Vagina (tissue), 2 donors: ENCODE measurements at places on chromosomes 2 and 18. TPM values are rescaled to one million over a fixed set of nuclear protein-coding genes. Genes with fewer than 3 reads are reported as not detected.
A peak's percentile ranks its signal among the peaks of the same experiment; 100 is the strongest.

Gene RPL37A
- 1,089 TPM for total RNA-seq

Gene MAP3K19
- total RNA-seq = not detected

Gene CREG2
- 0.25 TPM for total RNA-seq

Gene CLEC4F
- 0.49 TPM for total RNA-seq

Gene SCN7A
- 15.0 TPM for total RNA-seq

Gene TM4SF20
- not detected for total RNA-seq

Gene GCG
- total RNA-seq = not detected

Gene ADGRF3
- total RNA-seq = 0.49 TPM

DNA sequence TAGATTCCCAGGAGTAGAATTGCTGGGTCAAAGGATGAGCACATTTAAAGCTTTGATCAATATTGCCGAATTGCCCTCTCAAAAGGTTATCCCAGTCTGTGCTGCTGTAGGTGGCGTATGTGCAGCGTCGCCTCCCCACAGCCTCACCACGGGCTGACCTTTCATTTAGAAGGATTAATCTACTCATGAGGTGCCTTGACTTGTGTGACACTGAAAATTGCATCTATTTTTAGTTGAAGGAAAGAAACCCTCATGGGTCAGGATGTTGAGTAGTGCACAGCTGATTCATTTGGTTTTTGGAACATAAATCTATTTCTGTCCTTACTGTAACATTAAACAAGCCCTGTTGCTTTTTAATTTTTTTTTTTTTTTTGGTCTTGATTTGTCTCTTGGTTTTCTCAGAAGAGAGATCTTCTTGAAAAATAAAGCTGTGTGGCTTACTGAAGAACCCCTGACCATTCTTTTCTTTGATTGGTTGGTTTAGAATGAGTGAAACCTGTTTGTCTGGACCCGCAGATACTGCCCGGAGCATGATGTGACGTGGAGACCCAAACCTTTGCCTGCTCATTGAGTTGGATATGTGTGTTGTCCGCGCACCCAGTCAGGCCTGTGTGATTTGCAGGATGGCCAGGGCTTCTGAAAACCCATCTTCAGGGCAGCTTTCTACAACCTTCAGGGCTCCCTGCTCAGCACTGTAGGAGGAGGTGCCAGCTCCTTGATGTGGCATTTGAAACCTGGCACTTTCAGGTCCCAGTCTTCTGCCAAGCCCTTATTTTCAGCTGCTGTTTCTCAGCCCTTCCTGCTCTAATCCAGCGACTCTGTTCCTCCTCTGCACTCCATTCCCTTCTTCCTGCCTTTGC lies 61.0 kb downstream of the LPIN1 start:
- H3K27ac ChIP-seq = no peak overlapping the region
- no peaks in the 10 kb centered on the region for H3K4me1 ChIP-seq

GRCh38 chr2:211085056-211085680 lies 528.8 kb downstream of the CPS1 start:
- H3K36me3 ChIP-seq = no peaks in the 10 kb centered on the region
- no peak for DNase-seq
- H3K4me1 ChIP-seq = no peaks in the 10 kb centered on the region
- H3K27ac ChIP-seq = no peak overlapping the region
- H3K27me3 ChIP-seq = no peaks in the 10 kb centered on the region

GRCh38 chr2:136168720-136169119 lies 50.8 kb upstream of the CXCR4 start:
- no peaks in the 10 kb centered on the region for H3K4me1 ChIP-seq
- H3K27me3 ChIP-seq = no peaks in the 10 kb centered on the region
- no peak for DNase-seq
- no peak overlapping the region for H3K27ac ChIP-seq

DNA sequence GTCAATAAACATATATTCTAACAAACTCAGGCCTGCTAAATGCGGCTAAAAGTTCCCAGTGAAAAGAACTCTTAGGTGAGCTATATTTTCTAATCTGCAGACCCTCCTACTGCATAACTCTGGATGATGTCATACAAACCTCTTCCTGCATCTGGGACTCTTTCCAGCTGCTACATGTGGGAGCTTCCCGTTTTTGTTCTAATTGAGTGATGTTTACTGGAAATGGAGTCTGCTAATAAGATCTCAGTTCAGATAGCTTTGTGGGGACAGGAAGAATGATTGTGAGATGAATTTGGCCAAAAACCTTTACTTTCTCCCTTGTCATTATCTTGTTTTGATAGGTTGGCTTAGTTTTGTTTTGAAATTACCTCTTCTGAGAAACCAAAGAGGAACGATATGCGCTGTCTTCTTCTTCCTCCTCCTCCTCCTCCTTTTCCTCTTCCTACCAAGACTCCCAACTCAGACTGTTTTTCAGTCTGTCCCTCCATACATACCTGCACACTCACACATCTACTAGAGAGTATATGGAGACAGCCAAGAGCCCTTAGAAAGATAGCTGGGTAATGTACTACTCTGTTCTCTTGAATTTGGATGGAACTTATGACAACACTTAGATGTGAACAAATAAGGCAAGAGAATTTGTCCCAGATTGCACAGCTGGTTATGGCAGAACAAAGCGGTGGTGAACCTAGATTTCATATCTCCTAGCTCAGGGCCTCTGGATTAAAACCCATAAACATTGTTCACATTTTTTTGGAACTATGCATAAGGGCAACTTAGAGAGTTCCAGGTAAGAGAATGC lies 39.8 kb upstream of the AAK1 start:
- H3K27ac ChIP-seq = peak overlapping the region; percentile 25
- no peak overlapping the region for H3K4me3 ChIP-seq
- no peaks in the 10 kb centered on the region for H3K36me3 ChIP-seq
- no peaks in the 10 kb centered on the region for H3K27me3 ChIP-seq

DNA sequence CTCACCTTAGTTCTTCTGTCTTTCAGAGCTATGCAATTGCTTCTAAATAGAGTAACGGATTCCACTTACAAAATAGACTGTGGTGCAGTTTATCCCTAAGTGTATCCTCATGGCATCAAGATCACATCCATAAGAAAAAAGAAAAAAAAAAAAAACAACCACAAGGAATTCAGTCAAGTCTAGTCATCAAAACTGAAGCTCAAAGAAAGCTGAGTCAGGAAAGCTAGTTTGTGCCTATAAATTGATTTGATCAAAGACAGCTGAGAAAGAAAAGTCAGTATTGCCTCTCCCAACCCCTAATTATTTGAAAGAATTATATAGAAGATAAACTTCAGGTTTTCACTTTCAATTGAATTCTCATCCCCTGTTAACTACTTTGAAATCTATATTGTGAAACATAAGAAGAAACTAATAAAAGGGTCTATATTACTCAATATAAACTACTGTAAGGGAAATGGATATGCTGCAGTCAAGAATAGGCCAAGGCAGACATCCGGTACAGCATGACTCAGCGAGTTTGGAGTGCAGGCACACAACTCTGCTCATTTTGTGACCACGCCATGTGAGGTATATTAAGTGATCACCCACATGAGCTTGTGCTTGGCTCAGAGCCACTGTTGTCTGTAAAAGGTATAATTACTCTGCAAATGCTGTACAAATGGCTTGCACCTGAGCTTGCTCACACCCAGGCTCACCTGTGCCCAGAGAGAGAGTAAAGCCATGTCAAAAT lies 568.1 kb upstream of the CRIM1 start:
- no peaks in the 10 kb centered on the region for H3K36me3 ChIP-seq
- DNase-seq = no peak
- H3K27ac ChIP-seq = no peak overlapping the region
- no peak overlapping the region for H3K4me3 ChIP-seq

DNA sequence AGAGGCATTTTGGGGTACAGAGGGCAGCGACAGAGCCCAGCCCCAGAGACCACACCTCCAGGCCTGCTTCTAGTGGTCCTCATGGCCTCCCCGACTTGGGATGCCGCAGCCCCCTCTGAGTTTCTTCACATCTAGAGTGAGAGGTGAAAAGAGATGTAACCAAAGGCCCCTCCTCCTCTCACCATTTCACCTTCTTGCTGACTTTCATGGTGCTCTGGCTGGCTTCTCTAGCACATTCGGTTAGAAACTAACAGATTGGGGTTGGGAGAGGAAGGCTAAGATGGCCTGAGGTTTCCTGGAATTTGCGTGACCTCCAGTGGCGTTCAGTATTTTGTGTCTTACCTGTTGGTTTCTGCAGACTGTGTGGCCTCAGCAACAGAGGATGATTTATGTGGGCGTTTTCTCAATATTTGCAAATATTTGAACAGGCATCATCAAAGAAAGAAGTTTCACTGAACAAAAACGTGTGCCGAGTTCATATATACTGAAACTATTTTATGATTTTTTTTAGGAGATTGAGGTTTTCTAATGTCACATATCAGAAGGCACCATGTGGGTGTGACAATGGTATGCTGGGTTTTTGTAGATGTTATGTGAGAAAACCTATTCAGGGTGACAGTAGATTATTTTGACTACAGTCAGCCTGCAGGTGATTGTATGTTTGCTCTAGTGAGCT lies 69.9 kb upstream of the BCL2L11 start:
- no peaks in the 10 kb centered on the region for H3K27me3 ChIP-seq
- no peak overlapping the region for H3K4me3 ChIP-seq
- H3K27ac ChIP-seq = no peak overlapping the region
- DNase-seq = no peak
- H3K36me3 ChIP-seq = no peaks in the 10 kb centered on the region

GRCh38 chr18:67519592-67519991 lies 3.1 kb upstream of the DSEL start:
- H3K4me1 ChIP-seq = peaks cover 20% of the 10 kb centered on the region
- H3K36me3 ChIP-seq = no peaks in the 10 kb centered on the region
- DNase-seq = no peak

GRCh38 chr18:70135604-70136003 lies 69.9 kb downstream of the RTTN start:
- H3K4me1 ChIP-seq = no peaks in the 10 kb centered on the region
- H3K36me3 ChIP-seq = no peaks in the 10 kb centered on the region

DNA sequence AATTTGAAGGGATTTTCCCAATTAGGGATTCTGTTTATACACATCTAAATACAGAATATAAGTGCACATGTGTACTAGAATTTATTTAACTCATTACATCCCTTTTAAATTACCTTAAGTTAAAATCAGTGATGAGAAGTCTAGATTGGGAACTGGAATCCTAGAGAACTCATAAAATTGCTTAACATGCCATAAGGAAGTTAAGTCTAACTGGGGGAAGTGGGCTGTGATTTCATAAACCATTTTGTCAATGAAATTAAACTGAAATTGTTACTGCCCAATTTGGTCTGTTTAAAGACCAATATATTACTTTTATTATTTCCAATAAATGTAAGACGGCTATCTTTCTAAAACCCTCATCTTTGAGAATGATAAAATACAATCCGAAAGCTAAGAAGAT lies 72.3 kb upstream of the CD226 start:
- no peak for DNase-seq
- H3K27ac ChIP-seq = no peak overlapping the region
- H3K4me1 ChIP-seq = no peaks in the 10 kb centered on the region
- H3K4me3 ChIP-seq = no peak overlapping the region
- H3K36me3 ChIP-seq = peaks cover 29% of the 10 kb centered on the region
- H3K27me3 ChIP-seq = no peaks in the 10 kb centered on the region

DNA sequence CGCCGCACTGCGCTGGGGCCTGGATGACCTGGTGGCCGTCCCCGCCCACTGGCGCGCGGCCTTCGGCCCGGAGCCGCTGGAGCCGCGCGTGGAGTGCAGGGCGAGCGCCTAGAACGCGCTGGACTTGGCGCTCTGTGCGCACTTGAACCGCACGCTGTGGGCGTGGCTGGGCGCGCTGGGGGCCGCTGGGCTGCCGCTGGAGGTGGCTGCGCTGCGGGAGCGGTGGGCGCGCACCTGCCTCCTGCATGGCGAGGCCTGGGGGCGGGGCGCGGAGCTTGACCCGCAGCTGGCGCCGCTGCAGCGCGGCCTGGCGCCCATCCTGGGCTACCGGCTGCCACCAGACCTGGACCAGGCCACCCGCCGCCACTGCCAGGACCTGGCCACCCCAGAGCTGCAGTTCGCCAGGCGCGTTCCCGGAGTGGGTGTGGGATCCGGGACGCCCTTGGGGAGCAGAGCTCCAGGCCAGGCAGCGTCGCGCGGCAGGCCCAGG lies 9.9 kb downstream of the AQP12B start:
- no peak overlapping the region for H3K27ac ChIP-seq
- H3K4me1 ChIP-seq = no peaks in the 10 kb centered on the region
- no peaks in the 10 kb centered on the region for H3K36me3 ChIP-seq
- DNase-seq = no peak
- no peak overlapping the region for H3K4me3 ChIP-seq

- no peaks in the 10 kb centered on the region for H3K36me3 ChIP-seq
- no peaks in the 10 kb centered on the region for H3K4me1 ChIP-seq
- no peak overlapping the region for H3K4me3 ChIP-seq
Observed at GRCh38 chr2:38937548-38937947, 47.9 kb downstream of the ARHGEF33 start.

- no peaks in the 10 kb centered on the region for H3K27me3 ChIP-seq
- no peak overlapping the region for H3K4me3 ChIP-seq
- DNase-seq = no peak
- H3K27ac ChIP-seq = no peak overlapping the region
Observed at GRCh38 chr2:193894081-193894480, 1699.3 kb upstream of the TMEFF2 start.

GRCh38 chr2:146414456-146414855 lies 1430.4 kb upstream of the ACVR2A start:
- H3K36me3 ChIP-seq = no peaks in the 10 kb centered on the region
- DNase-seq = no peak
- H3K27ac ChIP-seq = no peak overlapping the region
- no peaks in the 10 kb centered on the region for H3K27me3 ChIP-seq
- H3K4me3 ChIP-seq = no peak overlapping the region

DNA sequence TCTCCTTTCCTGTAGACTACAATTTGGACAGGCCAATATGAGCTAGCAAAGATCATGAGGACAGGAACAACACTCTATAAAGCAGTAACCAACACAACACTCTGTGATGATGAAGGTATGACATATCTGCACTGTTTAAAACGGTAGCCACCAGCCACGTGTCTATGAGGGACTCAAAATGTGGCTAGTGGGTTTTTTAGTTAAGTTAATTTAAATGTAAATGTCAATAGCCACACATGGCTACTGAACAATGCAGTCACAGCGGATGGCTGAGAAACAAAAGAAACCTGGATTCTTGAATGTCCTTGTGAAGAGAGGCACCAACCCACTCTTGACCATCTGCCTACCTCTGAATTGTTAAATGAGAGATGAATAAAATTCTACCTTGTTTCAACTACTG lies 33.9 kb downstream of the FANCL start:
- no peak overlapping the region for H3K27ac ChIP-seq
- DNase-seq = no peak
- no peaks in the 10 kb centered on the region for H3K36me3 ChIP-seq
- no peak overlapping the region for H3K4me3 ChIP-seq
- H3K27me3 ChIP-seq = no peaks in the 10 kb centered on the region
- peaks cover 3% of the 10 kb centered on the region for H3K4me1 ChIP-seq

- H3K27ac ChIP-seq = no peak overlapping the region
- DNase-seq = no peak
- H3K4me3 ChIP-seq = no peak overlapping the region
- no peaks in the 10 kb centered on the region for H3K27me3 ChIP-seq
- no peaks in the 10 kb centered on the region for H3K4me1 ChIP-seq
- no peaks in the 10 kb centered on the region for H3K36me3 ChIP-seq
Observed at GRCh38 chr18:35477497-35477896, 20.3 kb downstream of the INO80C start.
